ENCODE measurements at places on chromosomes 7 and 10.
A peak's percentile ranks its signal among the peaks of the same experiment; 100 is the strongest.

DNA sequence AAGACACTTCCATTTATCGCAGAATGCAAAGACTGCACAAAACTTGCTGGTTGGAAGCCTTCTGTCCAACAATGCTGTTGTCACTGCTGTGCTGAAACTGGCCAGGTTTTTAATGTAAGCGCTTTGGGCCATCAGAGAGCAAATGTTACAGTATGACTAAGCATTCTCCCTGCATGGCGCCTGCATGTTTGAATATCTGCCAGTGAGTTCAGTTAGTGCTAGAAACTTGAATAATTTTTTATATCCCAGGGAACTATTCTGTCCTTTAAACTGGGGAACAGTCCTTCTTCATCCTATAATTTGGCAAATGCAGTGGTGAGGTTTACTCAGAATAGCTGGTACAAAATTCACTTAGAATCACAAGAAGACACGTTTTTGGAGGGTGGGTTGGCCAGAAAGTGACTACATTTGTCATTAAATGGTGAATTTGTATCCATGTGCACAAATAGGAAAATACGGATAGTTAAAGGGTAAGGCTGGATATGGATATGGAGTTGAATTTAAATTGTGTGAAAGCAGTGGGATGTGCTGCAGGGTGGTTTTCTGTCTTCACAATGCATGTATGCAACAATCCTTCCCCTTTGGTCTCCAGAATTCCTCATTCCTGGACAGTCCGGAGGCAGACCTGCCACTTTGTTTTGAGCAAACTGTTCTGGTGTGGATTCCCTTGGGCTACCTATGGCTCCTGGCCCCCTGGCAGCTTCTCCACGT, 1.7 kb downstream of the ABCC2 start:
- peak; percentile 50 for DNase-seq

DNA sequence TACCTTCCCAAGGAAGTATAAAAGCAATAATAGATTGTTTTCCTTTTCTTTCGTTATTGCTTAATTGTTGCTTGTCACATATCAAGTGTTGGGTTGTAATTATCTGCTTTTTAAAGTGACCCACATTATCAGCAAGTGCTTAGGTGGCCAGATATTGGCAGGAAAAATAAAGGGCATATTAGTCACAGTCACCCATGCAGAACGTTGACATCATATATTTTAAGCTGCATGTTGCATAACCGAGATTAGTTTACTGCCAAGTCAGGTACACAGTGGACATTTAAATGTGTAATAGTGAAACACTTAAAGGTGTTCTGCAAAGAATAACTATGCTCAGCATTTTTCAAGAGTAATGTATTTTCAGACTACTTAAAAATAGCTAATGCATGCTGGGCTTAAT, 11.4 kb downstream of the NEBL start:
- no peak for DNase-seq

- no peak for DNase-seq
Measured at GRCh38 chr10:44881649-44882048, 29.5 kb upstream of the TMEM72 start.

DNA sequence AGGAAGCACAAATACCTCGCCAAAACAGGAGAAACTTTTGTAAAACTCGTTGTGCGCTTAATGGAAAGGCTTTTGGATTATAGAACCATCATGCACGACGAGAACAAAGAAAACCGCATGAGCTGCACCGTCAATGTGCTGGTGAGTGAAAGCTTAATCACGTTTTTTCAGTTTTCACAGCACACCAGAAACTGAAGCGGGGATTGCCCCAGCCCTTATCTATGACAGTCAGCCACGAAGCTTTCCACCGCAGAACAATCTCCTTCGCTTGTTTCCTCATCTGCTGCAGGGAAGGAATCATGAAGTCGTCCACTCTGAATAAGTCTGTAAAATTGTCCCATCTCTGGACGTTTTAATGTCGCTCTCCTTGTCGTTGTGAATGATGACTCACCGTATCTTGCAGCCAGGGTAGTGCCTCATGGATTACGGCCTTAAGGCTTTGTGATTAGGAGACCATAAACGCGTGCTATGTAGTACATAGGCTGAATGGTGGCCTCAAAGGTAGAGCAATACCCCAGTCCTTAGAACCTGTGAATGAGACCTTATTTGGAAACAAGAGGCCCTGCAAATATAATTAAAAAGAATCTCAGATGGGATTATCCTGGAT, 174.9 kb upstream of the NPS start:
- no peak for DNase-seq

- DNase-seq: no peak
Measured at GRCh38 chr10:5592070-5592469, 67.3 kb downstream of the CALML3 start.

DNA sequence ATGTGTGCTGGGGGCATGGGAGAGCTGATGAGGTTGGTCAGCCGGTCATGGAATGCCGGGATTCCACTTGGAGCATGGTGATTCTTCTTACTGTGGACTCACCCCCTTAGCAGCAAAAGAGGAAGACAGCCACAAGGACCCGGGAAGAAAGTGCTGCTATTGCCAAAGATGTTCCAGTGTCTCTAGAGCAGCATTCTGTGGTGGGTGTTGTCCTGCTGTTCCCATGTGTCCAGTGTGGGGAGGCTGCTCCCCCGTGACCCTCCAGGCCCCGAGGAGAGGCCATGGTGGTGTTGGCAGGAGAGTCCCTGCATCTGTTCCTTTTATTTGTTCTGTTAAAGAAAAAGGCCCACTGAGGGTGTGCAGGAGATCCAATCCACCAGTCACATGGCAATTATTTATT, 499.4 kb downstream of the RPS24 start:
- no peak for DNase-seq

GRCh38 chr10:102605712-102606111, 38.6 kb upstream of the TRIM8 start:
- no peak for DNase-seq

- DNase-seq: no peak
Measured at GRCh38 chr10:69449841-69450240, 1.4 kb upstream of the TSPAN15 start.

GRCh38 chr7:31068006-31068675, 16.0 kb downstream of the ADCYAP1R1 start:
- no peak for DNase-seq

DNA sequence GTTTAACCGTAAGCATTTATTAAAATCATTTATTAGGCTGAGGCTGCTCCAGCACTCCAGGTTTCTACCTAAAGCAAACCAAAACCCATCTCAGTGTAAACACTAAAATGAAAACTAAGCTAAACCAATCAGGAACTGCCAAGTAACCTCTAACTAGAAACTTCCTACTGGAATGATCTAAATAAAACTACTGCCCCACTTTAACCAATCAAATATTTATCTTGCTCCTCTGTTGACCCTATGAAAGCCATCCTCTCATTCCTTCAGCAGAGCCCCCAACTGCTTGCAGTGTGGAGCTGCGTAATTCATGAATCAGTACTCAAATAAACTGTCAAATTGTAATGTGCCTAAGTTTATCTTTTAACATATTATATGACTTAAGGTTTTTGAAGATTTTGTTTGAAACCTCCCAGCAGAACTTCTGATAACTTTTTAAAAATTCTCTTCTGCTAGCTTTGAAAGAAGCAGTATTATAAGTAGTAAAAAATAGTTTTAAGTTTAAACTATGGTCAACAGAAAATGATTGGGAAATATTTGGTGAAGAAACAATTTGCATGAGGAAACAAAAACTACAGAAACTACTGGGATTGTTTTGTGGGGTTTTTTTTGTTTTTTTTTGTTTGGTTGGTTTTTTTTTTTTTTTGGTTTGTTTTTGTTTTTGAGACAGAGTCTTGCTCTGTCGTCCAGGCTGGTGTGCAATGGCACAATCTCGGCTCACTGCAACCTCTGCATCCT, 47.4 kb downstream of the GPR37 start:
- DNase-seq: no peak

DNA sequence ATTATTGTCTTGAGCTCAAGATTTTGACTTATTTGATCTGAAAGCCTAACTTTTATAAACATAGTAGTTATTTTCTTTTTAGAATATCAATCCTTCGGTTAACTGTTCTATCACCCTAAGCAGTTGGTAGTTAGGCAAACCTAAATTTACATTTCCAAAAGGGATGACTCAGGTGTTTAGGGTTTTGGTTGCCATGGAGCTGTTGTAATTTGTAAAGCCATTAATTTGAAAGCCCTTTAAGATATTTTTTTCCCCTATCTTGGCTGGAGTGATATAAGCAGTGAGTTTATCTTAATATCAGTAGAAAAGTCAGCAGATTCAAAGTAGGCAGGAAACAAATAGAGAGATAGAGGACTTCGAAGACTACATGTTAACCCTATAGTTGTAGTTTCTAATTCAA, 1472.6 kb upstream of the CELF2 start:
- no peak for DNase-seq

GRCh38 chr7:3795781-3796180, 494.7 kb downstream of the SDK1 start:
- DNase-seq: no peak

Data from non-pigmented ciliary epithelial cell (primary cell).